ENCODE measurements at places on chromosomes 4 and X. TPM values are rescaled to one million over a fixed set of nuclear protein-coding genes. Genes with fewer than 3 reads are reported as not detected.

DNA sequence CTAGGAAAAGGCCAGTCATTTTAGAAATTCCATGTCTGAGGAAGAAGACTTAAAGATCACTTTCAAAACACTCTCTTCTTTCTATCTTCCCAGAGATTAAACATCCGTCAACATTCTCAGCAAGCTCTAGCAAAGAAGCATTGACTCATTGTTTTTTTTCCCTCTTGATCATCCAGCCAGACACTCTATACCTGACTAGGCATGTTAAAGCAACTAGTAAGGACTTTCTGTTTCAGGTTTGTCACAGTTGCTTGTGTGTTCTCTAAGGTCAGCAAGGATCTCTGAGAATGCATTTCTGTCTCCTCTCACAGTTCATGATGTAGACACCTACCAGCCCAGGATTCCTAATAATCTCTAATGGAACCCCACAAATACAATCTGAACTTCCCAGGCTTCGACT is 112.2 kb downstream of the IL13RA2 start:
- no peak for DNase-seq

DNA sequence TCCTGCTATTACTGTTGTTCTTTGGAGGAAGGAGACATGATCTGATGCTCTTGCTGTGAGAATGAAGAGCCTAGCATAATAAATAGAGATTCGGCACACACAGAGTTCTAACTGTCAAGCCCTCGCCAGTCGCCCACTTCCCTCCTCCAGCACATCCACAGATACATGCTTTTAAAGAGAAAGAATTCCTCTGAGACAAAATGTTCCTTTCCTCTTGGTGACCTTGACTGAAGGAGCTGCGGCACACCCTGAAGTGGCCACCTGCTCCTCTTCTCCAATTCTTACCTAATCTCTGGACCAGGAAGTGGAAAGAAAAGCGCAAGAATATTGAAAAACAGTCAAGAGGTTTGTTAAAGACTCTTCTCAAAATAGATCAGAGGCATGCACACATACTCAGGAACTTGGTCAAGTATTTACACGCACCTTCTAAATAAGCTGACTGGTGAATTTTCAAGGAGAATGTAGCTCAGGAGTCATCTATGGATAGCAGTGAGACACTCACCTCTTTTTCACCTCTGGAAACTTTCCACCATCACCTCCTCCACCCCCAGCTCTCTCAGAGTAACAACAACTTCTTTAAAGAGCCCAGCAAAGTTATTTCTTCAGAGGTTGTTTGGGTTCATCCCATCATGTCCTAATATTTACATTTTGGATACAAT is 95.4 kb downstream of the PARM1 start:
- no peak for DNase-seq

DNA sequence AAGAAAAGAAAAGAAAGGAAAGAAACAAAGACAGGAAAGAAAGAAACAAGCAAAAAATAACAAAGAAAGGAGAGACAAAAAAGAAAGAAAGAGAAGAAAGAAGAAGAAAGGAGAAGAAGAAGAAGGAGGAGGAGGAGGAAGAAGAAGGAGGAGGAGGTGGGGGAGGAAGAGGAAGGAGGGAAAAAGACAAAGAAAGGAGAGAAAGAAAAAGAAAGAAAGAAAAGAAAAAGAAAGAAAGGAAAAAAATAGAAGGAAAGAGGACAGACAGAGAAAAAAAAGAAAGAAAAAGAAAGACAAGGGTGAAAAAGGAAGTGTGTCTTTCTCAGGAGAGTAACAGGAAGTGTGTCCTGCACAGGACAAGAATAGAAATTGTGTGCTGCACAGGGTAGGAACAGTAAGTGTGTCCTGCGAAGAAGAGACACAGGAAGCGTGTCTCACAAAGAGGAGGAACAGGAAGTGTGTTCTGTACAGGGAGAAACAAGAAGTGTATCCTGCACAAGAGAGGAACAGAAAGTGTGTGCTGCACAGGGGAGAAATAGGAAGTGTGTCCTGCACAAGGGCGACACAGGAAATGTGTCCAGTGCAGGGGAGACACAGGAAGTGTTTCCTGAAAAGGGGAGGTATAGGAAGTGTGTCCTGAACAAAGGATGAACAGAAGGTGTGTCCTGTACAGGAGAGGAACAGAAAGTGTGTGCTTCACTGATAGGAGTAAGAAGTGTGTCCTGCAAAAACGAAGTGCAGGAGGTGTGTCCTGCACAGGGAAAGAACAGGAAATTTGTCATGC is 101.2 kb downstream of the ARSF start:
- DNase-seq, result no peak

DNA sequence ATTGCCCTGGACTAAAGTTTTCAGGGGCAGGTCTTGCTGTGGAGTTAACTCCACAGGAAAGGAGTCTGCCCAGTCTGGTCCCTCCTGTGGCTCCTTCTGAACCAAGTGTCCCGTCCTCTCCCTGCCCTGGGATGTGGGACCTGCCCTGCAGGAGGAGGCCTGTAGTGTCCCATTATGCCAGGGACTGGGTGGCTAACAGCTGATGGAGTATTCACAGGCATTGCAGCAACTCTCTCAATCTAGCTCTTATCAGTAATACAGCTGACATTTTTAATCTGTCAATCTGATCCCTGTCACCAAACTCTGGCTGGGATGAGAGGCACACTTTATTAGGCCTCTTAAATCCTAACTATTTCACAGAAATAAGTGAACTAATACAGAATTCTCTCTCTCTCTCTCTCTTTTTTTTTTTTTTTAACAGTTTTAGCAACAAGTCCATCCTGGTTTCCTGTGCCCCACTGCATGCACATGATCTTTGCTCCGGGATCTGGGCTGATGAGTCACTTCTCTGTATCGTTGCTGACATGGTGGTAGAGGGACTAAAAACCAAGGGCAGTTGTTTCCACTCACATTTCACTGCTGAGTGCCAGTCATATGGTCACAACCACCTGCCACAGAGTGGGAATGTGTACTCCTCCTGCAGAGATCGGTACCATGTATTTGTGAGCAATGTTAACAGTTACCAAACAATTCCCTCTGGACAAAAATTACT is 39.1 kb downstream of the HAND2 start:
- DNase-seq, result peak; percentile 67

DNA sequence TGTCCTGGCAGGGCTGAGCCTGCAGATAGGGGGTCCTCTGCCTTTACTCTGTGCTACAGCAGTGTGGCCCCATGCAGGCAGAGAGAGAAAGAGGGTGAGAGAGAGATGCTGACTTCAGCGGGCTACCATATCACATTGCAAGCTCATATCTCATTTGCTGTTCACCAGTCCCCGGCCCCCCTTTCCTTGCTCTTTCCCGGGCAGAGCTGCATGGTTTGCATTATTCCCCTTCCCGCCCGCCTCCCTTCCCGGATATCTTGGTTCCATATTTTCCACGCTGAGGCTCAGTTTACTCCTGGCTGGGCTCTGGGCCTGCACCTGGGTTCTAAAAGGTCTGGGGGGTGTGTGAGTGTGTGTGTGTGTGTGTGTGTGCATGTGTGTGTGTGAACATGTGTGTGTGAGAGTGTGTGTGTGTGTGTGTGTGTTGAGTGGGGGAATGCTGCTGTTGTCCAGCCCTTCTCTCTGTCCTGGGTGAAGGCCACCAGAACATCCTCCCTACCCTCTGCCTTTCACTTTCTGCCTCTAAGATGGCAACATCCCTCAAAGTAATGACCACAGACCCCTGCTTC is 63.5 kb downstream of the PJA1 start:
- no peak for DNase-seq

GRCh38 chr4:105619188-105619931 is 66.9 kb downstream of the ARHGEF38 start:
- no peak for DNase-seq

GRCh38 chr4:188282471-188283232 is 143.4 kb downstream of the TRIML1 start:
- no peak for DNase-seq

DNA sequence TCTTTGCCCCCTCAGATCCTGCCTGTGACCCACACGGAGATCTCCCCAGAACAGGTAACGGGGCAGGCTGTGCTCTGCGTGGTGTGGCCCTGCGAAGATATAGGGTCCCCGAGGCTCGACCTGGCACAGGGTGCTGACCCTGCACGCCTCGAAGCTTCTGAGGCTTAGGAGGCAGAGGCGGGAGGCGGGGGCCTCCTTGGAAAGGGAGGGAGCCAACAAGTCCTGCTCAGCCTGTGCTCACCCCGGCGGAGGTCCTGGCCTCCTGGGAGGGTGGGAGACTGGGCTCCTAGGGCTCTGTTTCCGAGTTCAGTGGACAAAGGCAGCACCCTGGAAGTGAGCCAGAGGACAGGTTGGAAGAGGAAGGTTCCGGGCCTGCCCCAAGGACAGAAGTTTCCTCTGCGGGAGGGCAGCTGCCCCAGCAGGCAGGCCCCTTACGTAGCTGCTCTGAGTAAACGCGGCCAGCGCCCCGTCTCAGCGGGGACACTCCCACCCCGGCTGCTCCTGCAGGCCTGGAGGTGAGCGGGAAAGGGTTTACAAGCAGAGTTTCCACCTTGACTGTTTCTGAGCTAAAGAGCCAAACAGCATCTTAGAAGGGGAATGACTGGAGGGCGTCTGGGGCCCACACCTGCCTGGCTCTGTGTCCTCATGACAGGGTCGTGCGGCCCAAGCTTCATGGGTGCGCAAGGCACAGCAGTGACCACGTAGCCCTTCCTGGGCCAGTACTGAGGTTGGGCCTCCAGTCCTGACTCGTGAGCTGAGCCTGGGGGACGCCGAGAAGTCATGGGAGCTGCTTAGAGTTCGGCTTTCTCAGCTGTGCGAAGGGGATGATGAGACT is 16.1 kb downstream of the TMEM175 start:
- no peak for DNase-seq

- DNase-seq, result no peak
These were observed 217.6 kb downstream of the ZNF674 start for GRCh38 chrX:46327566-46328115.

DNA sequence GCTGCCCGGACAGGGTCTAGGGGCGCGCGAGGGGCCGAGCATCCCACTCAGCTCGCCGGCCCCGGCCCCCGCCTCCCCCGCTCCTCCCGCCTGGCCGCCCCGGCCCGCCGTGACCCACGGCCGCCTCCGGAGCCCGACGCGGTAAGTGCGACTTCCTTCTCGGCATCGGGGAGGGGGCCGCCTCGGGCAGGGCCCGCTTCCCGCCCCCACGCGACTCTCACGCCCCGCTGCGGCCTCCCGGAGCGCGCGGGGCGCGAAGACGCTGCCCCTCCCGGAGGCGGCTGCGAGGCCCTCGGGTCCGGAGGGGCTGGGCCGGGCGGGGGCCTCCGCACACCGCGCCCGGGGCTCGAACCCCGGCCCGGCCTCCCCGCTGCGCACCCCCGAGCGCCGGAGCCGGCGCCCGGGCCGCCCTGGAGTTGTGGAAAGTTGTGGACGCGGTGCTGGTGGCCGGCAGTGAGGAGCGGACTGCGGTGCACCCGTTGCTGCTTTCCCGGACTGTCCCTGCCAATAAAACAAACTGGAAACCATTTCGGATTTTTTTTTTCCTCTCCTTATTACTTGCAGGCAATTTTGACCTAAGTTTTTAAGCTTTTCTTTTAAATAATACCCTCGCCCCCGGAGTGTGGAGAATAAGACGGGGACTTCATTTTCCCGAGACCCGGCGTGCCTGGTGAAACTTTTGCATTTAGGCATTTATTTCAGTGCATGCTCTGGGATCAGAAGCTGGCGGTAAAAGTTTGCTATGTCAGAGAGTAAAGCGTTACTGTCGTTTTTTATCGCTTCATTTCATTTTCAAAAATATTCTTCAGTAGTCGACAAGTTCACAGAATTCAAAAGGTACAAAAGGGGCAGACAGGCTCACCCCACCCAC is 13.0 kb upstream of the TMEM156 start:
- DNase-seq, result no peak

- DNase-seq, result peak; percentile 25
These were observed 244.3 kb downstream of the ARHGAP10 start for GRCh38 chr4:147975933-147976928.

DNA sequence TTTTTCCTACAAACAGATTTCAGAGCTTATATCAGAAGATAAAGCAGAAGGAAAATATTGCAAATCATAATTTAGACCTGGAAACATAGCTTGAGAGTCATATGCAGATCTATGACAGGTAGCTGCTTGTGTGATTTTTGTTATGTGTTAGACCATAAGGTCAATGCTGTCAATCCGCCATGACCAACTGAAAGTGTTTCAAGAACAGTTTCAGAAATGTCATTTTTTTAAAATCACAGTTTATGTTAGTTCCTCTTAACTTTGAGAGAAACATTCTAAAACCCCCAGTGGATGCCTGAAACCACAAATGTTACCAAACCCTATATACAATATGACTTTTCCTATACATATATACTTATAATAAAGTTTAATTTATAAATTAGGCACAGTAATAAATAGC is 391.3 kb upstream of the FAM241A start:
- no peak for DNase-seq

GRCh38 chr4:37967736-37968135 is 7.5 kb downstream of the PTTG2 start:
- DNase-seq, result peak; percentile 29

DNA sequence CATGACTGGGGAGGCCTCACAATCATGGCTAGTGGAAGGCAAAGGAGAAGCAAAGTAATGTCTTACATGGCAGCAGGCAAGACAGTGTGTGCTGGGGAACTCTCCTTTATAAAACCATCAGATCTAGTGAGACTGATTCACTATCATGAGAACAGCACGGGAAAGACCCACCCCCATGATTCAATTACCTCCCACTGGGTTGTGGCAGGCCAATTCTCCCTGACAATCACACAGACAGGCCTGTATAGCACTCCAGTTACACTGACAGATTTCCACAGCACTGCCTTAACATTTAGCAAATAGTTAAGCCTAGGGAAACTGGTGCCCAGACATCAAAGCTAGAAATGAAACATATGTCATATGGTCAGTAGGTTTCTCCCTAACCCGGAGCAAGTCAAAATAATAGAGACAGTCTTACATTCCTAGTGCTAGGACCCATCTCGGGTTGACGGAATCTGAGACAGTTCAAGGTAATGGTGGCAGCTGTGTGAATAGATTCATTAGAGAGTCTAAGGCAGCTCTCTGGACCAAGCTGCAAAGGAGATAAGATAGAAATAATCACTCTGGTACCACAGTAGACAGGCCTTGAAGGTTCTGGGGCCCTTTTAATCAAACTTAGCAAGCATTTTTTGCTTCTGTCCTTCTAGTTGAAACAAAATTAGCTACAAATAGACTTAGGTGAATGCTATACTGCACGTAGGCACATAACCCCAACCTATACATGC is 9.4 kb upstream of the HERC5 start:
- no peak for DNase-seq

DNA sequence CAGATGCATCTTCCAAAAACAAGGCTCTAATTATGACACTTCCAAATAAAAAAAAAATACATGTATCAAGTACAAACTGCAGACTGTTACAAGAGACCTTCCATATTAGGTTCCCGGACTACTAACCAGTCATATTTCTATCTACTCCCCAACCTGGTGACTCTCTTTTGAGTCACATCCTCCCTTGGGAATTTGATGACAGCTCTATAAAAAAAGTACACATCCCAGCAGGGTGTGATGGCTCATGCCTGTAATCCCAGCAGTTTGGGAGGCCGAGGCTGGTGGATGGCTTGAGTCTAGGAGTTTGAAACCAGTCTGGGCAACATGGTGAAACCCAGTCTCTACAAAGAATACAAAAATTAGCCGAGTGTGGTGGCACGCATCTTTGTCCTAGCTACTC is 14.9 kb downstream of the RPGR start:
- peak; percentile 84 for DNase-seq

GRCh38 chr4:39357002-39357401 is 9.2 kb downstream of the RFC1 start:
- no peak for DNase-seq

MGST2 gene
- total RNA-seq, result 8.1 TPM

SPANXA1 gene
- not detected for total RNA-seq

OFD1 gene
- 8.4 TPM for total RNA-seq

FGG gene
- total RNA-seq, result not detected

Data from IMR-90 (cell line).